Activated CD4-positive, alpha-beta T cell treated with anti-CD3 and anti-CD28 coated beads, Interleukin-2, amount 50 U/mL, for 24 hours (primary cell): ENCODE measurements at places on chromosomes 7 and 10.

- DNase-seq, result no peak
Observed at GRCh38 chr10:11975795-11976194, 66.8 kb downstream of the UPF2 start.

DNA sequence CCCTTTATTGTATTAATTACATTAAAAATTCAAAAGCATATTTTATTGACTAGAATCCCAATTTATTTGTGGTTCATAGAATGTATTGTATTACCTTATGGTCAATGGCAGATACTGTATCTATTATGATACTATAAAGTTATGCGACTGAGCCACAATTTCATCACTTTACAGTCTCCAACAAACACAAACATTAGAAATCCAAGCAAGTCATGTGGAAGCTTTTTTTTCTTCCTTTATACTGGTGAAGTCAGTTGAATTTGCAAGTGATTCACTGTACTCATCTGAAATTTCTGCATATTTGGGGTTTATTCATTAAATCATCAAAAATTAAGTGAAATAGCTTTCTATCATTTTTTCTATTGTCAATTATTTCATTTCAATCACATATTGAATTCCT, 54.3 kb downstream of the BMPER start:
- no peak for DNase-seq

GRCh38 chr10:114284346-114285071, 45.5 kb downstream of the VWA2 start:
- no peak for DNase-seq

GRCh38 chr7:130390486-130390885, 10.2 kb downstream of the CPA1 start:
- no peak for DNase-seq
